ENCODE measurements at places on chromosomes 3 and 15. TPM values are rescaled to one million over a fixed set of nuclear protein-coding genes. Genes with fewer than 3 reads are reported as not detected.

The ENTPD3 gene
- not detected for total RNA-seq

The TMEM108 gene
- total RNA-seq = not detected

The CCR9 gene
- total RNA-seq = not detected

The ZNF385D gene
- total RNA-seq = 6.6 TPM

The SHC4 gene
- 1.9 TPM for total RNA-seq

The MYO5A gene
- total RNA-seq = 24.5 TPM

The GOLGA8M gene
- total RNA-seq = not detected

The MORC1 gene
- not detected for total RNA-seq

The NPHP3 gene
- total RNA-seq = 16.4 TPM

The RFX7 gene
- total RNA-seq = 4.9 TPM

The LTK gene
- total RNA-seq = 1.2 TPM

The GOLGA8O gene
- not detected for total RNA-seq

The IL17RB gene
- not detected for total RNA-seq

The PAQR5 gene
- 2.6 TPM for total RNA-seq

The ST8SIA2 gene
- total RNA-seq = not detected

The CDC25A gene
- total RNA-seq = 1.2 TPM

The GOLGA8T gene
- total RNA-seq = not detected

The CYP1A2 gene
- total RNA-seq = not detected

The BLM gene
- 7.5 TPM for total RNA-seq

The CHRD gene
- total RNA-seq = 10.7 TPM

The HIGD2B gene
- total RNA-seq = not detected

The NR2E3 gene
- 0.18 TPM for total RNA-seq
